ENCODE measurements at places on chromosomes 2 and 18.

- no peak for DNase-seq
Measured at GRCh38 chr2:57528499-57528898, 518.1 kb upstream of the VRK2 start.

GRCh38 chr2:201261471-201261870 lies 1.1 kb downstream of the CASP8 start:
- no peak for DNase-seq

- DNase-seq, result no peak
Measured at GRCh38 chr2:181231886-181232621, 225.1 kb upstream of the ITGA4 start.

GRCh38 chr2:178250429-178250828 lies 56.1 kb downstream of the OSBPL6 start:
- DNase-seq, result no peak

DNA sequence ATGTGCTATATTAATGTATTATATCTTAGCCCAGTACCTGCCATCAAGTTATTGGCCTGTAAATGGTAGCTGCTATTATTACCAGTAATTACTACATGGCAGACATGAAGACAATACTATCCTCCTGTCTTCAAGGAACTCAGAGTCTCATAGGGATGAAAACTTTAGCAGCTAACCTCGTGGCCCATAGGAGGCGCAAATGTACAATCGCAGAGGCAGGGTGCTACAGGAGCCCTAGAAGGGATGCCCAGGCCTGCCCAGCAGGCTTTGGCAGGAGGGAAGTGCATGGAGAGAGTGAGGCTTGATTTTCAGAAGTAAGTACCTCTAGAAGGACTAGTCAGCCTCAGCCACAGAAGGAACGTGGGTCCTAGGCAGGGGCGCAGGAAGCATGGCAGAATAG lies 44.7 kb upstream of the KIDINS220 start:
- DNase-seq, result no peak

DNA sequence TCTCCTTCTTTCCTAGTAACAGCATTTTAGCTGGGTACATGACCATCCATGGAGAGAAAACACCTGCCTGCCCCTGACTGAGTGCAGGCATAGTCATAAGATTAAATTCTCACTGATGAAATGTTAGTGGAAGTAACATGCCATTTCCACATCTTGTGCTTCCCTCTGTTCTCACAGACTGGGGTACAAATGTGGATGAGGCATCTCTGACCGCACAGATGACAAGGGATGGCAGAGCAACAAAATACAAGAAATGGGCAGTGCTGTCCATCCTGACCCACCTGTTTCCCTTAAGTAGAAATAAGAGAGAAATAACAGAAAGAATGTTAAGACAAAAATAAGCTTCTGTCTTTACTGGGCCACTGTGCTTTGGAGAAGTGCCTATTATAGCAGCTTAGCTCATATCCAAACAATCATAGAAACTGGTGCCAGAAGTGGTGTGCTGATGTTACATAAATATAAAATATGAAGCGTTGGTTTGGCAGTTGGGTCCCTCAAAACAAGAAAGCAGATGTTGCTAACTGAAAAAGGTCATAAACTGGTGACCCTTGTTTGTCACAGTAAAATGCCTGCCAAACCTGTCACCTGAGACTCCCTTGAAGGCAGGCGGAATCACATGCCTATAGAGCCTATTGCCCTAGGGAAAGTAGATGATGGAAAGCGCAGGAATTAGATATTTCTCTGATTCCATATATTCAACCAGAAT lies 72.4 kb upstream of the CCDC150 start:
- DNase-seq, result no peak

DNA sequence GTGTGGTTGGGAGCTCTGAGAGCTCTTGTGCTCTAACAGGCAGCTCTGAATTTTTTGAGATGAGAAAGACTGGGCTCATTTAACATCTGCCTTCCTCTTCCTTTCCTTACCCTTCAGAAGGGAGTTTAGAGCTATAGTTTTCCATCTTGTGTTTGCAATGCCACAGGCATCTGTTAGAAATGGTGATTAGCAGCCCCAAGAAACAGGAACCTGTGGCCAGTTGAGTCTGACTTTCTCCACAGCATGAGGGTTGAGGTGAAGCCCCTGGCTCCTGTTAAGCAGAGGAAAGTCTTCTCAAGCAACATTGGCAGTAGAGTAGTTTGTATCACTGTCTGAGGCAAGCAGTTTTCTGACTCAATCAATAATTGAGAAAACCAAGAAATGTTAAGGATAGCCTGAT lies 577.4 kb downstream of the ZEB2 start:
- no peak for DNase-seq

DNA sequence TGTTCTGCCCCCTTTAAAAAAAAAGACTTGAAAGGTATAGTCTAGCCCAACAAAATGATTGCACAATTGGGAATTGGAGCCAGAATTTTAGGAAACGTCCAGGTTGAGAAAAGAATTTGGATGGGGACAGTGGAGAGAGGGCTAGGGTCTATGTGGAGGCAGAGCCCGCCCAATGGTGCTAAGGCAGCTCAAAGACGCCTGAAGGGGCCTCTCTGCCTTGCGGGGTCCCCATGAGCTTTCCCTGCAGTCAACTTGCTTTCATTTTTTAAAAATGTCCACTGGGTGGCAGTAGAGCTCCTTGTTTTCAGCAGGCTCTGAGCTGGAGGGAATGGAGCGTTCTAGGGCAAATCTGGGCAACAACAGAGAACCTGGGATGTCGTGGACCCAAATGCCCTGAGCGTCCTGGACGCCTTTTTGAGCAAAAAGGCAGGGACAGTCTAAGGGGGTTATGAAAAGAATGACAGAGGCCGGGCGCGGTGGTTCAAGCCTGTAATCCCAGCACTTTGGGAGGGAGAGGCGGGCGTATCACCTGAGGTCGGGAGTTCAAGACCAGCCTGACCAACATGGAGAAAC lies 40.2 kb upstream of the ITM2C start:
- peak; percentile 8 for DNase-seq

DNA sequence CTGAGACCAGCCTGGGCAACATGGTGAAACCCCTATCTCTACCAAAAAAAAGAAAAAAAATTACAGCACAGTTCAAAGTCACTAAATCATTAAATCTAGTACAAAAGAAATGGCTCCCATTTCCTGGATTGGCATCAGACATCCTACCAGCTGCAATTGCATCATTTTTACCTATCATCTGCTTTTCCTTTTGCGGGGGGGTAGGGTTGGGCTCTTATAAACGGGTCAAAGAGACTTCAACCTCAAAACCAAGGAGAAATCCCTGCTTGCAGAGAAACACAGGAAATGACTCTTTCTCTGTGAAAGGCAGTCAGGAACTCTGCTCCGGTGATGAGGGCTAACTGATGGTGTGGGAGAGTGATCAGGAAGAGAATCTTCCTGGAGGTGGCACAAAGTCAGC lies 45.3 kb upstream of the RFX8 start:
- DNase-seq, result no peak

DNA sequence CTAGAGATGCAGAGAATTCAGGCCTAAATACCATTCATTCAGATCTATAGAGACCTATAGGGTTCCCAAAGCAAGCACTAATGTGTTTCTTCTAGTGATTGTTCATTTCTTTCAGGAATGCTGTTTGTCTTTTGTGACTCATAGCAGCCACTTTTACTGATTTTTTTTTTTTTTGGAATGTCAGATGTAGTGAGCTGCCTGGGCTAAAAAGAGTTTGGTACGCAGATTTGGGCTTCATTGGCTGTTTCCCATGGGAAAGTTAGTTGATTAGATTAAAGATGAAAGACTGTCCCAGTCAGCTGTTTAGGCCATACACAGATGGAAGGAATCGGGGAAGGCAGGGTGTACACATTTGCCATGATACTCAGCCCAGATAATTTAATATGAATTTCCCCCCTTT lies 87.6 kb downstream of the CDC42EP3 start:
- no peak for DNase-seq

- no peak for DNase-seq
Measured at GRCh38 chr18:46429649-46430224, 227.3 kb downstream of the LOXHD1 start.

DNA sequence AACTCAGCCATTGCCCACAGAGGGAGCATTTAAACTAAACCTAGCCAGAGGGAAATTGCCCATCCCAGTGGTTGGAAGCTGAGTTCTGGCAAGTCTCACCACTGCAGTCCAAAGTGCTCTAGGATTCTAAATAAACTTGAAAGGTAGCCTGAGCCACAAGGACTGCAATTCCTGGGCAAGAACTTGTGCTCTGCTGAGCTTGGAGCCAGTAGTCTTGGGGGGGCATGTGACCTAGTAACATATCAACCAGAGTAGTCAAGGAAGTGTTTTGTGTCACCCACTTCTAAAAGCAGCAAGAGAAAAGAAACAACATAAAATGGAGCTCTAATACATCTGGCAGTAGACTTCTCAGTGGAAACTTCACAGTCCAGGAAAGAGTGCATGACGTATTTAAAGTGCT lies 167.0 kb downstream of the PTH2R start:
- DNase-seq, result no peak

DNA sequence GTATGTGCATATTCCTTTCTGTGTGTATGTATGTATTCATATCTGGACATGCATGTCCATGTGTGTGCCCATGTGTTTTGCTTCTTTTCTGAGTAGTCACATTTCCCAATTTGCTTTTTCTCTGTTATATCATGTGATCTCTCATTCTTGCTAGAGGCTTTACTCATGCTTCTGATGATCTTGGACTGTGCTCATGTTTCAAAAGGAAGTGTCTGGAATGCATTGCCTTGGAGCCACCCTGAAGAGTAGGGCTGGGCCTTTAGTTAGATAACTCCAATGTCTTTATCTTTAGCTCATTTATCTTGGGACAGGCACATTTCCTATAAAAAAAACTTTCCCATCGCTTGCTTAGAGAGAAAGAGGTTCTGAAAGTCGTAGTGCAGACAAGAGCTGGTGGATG lies 859.2 kb downstream of the CNTNAP5 start:
- no peak for DNase-seq

Data from stimulated activated CD4-positive, alpha-beta T cell treated with anti-CD3 and anti-CD28 coated beads, Interleukin-1b, Interleukin-23, amount 100 ng/mL, for 1 hour (primary cell).